Stimulated activated CD4-positive, alpha-beta T cell treated with anti-CD3 and anti-CD28 coated beads, Interleukin-4, amount 100 ng/mL, for 24 hours (primary cell): ENCODE measurements at places on chromosomes 3 and 15.

DNA sequence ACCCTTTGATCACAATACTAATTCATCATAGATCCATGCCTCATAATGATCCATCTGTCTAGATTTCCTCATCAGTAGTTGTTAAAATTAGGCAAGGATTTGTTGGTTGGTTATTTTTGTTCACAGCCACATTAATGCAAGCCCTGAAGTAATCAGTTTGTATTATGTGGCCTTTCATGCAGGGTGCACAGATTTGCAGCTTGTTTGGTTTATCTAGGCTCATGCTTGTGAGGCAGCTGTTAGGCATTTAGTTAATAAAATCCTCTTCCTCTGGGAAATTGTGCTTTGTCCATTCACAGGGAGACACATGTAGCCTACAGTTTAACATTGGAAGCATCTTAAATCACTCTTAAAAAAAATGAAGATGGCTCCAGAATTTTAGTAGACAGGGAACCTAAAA lies 162.8 kb upstream of the ZNF385D start:
- DNase-seq, result no peak

DNA sequence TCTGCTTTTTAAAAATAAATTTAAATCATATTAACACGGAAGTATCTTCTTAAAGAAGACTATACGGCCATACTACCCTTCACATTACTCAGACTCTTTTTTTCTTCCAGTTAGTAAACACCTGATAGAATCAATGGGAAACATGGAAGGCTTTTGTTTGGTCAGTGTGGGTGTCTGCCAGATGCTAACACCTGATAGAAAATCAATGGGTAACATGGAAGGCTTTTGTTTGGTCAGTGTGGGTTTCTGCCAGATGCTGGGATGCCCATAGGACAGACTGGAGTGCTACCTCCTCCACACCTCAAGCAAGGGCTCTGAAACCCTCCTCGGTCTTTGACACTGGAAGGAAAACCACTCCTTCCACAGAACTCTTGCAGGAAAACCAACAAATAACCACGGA lies 29.2 kb downstream of the HACL1 start:
- DNase-seq, result no peak

- no peak for DNase-seq
Measured at GRCh38 chr3:124063197-124063909, 71.4 kb upstream of the ROPN1 start.

DNA sequence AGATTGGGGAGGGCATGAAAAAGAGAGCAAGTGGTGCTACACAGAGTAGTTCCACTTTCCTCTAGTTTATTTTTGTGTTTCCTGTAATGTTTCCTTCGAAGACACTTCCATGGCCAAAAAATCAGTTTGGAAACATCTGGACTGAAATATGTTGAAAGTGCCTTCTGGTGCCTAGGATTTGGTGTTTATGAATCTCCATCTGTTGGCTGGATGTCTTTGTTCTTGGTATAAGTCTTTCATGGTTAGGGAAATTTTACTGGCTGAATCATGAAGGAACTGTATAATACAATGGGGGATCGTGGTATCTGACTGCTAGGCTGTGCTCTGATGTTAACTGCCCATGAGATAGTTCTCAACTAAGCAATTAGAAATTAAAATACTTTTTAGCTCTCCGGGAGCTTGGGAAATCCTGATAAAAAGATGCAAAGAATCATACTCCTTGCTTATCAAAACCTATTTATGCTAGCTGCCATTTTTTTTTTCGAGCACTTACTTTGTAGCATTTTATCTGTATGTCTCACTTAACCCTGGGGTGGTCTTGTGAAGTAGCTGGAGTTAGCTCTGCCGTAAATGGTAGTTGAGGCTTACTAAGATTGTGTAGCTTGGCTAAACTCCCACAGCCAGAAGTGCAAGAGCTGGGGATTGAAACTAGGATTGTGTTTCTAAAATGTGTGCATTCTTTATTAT lies 21.9 kb downstream of the AKAP13 start:
- DNase-seq, result no peak

DNA sequence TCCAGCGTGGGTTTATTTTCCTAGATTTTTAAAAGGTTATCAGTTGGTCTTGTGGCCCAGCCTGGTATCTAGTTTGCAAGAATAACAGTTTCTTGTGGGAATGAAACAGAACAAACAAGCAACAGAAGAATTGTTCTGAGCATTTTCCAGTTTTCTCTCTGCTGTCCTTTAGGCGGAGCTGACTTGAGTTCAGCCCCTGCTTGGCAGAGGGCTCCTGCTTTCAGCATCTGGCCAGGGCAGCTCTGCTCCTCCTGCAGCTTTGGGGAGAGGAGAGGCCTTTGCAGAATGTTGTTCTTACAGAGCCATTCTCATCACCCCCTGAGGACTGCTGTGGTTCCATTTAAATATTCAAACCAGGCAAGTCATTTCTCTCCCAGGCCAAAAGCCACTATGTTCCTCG lies 117.7 kb downstream of the ALDH1A2 start:
- no peak for DNase-seq

DNA sequence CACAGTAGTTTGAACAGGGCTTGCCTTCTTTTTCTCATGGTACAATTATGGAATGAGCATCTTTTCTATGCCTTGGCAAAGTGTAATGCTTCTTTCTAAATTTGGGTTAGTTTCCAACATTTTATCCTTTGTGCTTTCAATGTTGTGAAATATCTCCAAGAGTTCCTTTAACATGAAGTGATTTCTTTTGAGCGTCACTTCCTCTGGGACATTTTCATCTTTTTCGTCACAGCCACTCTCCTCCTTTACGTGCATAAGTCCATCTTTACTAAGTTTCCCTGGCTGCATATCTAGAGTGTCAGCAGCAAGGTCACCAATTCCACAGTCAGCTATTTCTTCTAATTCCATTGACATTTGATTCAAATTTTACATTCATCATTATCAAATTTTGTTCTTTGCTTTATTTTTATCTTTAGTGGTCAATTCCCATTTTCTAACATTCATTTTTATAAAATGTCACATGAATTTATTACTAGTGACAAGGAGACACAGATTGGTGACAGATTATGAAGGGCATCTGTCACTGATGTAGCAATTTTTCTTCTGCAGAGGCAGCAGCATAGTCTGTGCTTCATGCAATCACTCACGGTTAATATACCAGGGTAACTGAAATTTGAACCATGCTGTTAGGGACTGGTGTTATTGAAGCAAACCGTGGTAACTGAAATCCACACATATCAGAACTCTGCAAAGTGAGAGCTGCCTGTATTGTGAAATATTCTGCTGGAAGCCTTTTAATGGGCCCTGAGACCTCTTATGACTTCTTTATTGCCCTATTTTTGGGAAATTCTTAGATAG lies 126.5 kb upstream of the THBS1 start:
- no peak for DNase-seq
